ENCODE measurements at places on chromosomes 2 and 18.

- no peak for DNase-seq
Measured at GRCh38 chr2:102826904-102827303, 65.1 kb downstream of the TMEM182 start.

DNA sequence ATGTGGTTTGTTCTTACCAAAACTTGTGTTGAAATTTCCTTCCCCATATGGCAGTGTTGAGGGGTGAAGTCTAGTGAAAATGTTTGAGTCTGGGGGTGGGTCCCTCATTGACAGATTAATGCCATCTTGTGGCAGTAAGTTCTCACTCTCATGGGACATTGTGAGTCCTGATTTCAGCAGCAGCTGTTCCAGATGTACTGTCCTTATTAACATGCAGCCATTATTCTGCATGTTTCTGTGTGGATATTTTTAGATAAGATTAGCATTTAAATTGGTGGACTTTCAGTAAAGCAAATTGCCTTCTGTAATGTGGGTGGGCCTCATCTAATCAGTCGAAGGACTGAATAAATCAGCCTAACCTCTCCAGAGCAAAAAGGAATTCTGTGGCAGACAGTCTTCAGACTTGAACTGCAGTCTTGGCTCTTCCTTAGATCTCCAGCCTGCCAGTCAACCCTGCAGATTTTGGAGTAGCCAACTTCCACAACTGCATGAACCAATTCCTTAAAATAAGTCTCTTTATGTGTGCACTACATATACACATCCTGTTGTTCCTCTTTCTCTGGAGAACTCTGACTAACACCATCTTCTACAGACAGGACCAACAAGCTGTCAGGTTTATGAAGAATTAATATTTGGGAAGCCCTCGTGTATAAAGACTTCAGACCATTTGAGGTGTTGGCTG, 138.7 kb upstream of the ZNF516 start:
- no peak for DNase-seq

DNA sequence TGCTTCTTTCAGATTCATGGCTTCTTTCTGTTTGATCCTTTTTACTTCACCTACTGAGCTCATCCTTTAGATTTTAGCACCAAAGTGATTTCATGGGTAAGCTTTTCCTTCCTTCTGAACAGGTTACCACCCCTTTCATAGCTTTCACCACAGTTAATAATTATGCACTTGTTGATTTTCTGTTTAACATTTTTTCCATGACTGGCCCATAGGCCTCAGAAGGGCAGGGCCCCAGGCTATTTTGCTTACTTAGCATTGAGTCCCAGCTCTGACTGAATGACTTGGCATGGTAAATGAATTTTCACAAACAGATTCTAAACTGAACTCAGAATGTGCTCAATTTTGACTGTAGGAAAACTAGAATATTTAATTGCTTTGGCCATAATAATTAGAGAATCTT, 177.0 kb downstream of the GCA start:
- no peak for DNase-seq

- DNase-seq: no peak
Measured at GRCh38 chr2:121171625-121172119, 113.3 kb downstream of the TFCP2L1 start.

DNA sequence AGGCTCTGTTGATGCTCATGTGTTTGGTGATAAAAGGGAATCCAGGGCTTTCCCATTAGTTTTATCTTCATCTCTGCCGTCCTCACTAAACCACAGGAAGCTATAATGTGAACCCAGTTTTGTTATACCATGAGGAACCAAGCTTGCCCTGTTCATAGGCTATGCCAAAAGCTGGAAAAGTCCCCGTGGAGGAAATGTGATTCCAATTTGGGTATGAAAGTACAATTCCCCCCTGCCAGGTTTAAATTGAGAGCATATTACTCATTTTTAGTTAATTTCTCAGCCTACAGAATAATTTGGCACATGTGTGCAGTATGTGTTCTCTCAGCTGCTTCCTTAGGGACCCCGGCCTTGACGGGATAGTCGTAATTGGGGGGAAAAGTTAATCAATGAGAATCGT, 327.4 kb downstream of the RND3 start:
- DNase-seq: no peak

DNA sequence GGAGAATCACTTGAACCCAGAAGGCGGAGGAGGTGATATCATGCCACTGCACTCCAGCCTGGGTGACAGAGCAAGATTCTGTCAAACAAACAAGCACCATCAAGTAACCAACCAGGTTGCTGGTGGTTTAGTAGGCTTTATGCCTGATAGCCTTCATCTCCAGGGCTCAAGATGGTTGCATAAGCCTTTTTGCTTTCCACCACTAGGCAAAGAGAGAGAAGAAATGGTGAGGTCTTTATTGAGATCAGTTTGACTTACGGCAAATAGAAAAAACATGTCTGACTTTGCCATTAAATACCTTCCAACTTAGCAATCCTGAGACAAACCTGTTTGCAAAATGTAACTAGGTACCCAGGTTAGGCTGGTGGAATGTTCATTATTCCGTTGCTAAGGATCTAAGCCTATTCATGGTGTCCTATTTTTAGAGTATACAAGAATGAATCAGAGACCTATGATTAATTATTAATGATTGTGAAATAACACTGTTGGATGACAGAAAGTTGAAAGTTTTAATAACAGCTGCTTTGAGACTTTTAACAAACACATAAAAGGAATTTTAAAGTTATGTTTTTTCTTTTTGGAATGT, 53.5 kb upstream of the SLC38A11 start:
- no peak for DNase-seq

DNA sequence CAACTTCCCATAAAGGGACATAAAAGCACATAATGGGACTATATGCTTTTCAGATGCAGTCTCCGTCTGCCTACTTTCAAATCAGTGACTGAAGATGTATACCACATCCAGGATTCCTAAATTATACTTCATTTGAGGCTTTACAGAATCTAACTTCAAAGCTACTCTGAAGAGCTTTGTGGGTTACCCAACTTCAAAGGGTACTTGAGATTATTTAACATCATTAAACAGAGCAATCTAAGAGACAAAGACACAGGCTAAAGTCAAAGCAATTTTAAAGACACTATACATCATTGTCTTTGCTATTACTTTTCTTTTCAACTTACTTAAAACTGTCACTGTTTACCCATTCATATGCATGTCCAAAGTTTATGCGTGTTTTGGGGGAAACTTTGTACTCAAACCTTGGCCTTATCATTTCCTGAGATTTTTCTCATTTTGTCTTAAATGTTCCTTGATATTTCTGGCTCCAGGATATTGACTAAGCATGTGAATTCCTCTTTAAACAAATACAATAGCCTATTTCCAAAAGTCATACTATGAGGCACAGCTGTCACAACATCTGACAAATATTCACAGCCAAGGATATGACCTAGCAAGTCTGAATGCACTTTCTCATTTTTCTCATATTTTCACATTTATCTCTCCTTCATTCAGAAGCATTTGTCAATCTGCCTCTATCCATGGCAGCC, 1985.1 kb upstream of the PIK3C3 start:
- no peak for DNase-seq

- no peak for DNase-seq
Measured at GRCh38 chr2:129056309-129056958, 737.8 kb upstream of the HS6ST1 start.

DNA sequence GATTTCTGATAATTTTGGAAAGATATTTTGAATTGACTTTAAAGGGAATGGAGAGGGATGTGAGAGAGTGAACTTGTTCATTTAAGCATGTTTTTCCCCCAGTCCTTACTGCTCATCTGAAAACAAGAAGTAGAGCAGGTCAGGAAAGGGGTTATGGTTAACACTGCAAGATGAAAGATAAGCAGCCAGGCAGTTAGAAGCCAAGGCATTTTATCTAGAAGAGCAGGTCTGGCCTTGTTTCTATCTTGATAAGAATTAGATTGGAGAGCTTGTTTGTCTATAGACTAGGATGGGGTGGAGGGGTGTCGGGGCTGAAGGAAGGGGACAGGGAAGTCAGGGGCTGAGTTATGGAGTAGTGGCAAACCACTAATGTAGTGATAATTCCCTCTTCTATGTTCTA, 171.6 kb downstream of the IKZF2 start:
- DNase-seq: no peak

- DNase-seq: no peak
Measured at GRCh38 chr18:11548916-11549551, 60.4 kb upstream of the SLC35G4 start.

DNA sequence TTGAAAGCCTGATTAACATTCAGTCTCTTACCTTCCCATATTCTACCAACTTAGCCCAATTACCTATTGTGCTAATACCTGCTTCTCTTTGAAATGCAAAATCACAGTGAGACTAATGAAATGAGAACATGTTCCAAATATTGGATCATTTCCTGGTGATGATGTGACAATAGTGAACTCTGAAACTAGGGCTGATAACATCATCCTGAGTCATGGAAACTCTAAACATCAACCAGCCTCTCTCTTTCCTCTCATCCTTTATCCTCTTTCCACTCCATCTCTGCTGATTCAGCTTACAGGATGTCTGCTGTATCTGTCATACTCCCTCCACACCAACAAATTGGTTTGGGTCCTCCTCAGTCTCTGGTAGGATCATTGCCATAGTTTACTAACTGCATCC, 98.8 kb upstream of the NCKAP5 start:
- DNase-seq: no peak

- no peak for DNase-seq
Measured at GRCh38 chr2:172561270-172561669, 5.4 kb downstream of the PDK1 start.

DNA sequence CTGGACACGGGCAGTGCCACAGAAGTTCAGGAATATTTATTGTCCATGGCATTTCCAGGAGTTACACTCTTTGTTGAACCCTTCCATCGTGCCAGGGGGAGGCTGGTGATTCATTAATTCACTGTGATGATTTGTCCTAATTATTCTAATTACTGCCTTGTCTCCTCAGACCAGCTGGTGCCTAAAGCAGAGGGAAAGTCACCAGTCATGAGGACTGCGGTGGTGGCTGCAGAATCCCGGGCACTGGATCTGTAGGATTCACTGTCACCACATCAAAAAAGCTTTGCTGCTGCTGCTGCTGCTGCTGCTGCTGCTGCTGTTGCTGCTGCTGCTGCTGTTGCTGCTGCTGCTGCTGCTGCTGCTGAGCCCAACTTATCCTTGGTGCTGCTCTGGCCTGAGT, 908.2 kb downstream of the TSN start:
- no peak for DNase-seq

- DNase-seq: no peak
Measured at GRCh38 chr18:69981948-69982347, 34.3 kb upstream of the CD226 start.

- DNase-seq: no peak
Measured at GRCh38 chr2:55840460-55840859, 83.1 kb downstream of the EFEMP1 start.

- DNase-seq: no peak
Measured at GRCh38 chr2:98926601-98927000, 9.4 kb downstream of the CRACDL start.

DNA sequence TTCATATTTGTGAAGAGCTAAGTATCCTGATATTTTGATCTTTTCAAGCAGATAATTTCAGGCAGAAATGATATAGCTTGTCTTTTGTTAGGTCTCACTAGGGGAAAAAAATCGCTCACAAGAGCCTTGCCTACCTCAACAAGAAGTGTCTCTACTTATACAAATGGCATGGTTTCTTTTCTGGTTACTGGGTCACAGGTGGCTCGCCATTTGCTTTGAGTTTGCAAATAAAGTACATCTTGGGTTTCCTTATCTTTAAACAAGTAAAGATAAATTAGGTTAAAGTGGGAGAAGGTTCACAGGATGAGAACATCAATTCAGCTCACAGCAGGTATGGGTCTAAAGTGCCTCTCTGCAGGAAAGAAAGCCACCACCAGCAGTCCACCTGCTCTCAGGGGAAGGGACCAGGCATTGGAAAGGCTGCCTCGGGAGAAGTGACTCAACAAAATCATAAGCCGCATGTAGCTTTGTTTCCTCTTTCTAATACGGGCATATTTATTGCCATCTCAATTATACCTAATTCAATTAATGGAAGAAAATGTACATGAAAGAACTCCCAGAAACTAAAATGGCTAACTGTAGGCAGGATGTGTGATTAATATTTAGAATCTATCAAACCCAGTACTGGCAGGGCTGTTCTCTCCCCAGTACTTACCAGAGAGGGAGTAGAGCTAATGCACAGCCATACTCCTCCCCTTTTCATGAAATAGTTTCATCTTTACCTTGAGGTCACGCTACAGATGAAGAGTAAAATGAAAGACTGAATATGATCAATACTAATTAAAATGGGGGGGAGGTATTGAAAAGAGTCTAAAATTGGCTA, 28.3 kb downstream of the CDC42EP3 start:
- no peak for DNase-seq

DNA sequence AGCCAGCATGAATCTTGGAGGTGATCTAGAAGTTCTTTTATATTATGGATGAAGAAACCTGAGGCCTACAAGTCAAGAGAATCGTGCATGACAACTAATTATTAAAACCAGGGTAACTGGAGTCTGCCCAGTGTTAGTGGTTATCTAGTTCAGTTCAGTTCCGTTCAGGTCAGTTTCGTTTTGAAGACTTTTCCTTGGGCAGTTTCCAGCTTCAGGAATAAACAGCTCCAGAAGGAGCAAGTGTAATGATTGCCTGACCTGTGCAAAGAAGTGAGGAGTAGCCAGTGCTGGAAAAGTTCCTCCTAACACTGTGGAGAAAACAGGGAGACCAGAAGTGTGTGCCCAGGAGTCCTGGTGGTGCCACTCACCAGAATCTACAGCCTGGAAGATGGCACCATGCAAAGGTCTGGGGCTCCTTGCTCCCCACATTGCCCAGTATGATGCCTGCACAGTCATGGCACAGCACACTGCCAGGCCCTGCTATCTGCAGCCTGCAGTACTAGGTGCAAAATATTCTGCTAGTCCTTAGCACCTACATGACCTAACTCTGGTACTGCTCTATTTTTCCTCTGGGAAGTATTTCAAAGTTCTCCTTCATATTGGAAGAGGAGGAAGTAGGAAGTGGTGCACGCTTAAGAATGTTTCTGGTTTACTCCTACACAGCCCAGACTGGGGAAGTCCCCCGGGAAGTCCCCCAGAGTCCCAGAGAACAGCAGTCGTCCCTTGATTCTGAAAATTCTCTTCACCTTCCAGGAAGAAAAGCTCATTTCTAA, 65.8 kb downstream of the SUMO1 start:
- no peak for DNase-seq

GRCh38 chr2:232839411-232840079, 30.5 kb upstream of the SNORC start:
- peak; percentile 47 for DNase-seq

DNA sequence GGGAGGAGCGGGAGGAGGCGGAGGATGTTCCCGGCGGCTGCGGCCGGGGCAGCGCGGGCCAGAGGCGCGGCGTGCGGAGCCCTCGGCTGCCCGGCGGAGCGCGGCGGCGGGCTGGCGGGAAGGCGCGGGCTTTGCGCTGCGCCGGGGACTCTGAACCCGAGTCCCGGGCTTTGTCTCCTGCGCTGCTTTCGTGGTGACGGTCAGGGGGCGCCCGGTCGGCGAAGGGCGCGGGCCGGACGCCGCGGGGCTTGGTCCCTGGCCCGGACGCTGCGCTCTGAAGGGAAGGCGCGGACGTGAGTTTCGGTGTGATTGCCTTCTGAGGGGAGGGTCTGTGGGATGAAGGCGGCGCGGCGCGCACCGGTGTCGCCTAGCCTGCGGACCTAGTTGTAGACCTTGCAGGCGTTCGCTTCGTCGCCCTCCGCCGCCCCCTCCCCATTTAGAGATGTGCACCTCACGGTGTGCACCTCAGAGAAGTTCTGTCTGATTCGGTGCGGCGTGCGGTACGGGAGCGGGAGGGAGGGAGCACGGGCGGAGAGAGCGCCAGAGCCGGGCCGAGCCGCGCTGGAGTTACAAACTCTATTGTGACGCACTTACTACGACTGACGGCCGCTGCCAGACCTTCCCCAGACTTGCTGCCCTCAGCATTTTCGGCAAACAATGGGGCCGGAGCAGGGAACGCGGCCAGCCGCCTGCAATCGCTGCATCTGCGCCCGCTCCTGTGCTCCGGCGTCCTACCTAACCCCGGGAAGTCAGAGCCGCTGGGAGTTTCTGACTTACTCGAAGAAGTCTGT, 2.1 kb downstream of the BCL2L11 start:
- DNase-seq: peak; percentile 46

Measured in CD4-positive, alpha-beta T cell treated with Interleukin-15 for 1 hour (primary cell).